Stimulated activated CD8-positive, alpha-beta memory T cell treated with anti-CD3 and anti-CD28 coated beads, Interleukin-4, amount 100 ng/mL, for 4 hours (primary cell): ENCODE measurements at places on chromosomes 5 and 9.

- DNase-seq = no peak
Observed at GRCh38 chr5:27748847-27749246, 710.5 kb upstream of the CDH9 start.

- DNase-seq = no peak
Observed at GRCh38 chr5:164052536-164053093, 547.2 kb downstream of the MAT2B start.

GRCh38 chr5:82656341-82656761 is 378.2 kb upstream of the RPS23 start:
- DNase-seq = no peak

- no peak for DNase-seq
Observed at GRCh38 chr9:96888591-96888990, 34.3 kb upstream of the ZNF782 start.

DNA sequence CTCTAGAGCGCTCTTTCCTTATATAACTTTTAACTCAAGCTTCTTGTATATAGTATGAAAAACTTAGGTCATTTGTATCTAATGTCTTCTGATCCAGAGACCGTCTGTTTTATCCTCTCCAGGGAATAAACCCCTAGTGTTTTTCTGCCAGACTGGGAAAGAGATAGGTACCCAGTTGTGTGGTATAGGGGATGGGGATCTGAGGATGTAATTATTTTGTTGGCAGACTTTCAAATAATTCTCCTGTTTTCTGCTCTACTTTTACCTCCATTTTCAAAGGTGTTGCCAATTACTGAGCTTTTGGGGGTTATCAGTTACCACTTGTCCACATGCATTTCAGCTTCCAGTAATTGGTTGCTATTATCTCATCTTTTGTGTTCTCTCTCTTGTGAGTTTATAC is 17.9 kb downstream of the CCDC171 start:
- no peak for DNase-seq

- DNase-seq = no peak
Observed at GRCh38 chr9:86324901-86325300, 29.3 kb downstream of the TUT7 start.

DNA sequence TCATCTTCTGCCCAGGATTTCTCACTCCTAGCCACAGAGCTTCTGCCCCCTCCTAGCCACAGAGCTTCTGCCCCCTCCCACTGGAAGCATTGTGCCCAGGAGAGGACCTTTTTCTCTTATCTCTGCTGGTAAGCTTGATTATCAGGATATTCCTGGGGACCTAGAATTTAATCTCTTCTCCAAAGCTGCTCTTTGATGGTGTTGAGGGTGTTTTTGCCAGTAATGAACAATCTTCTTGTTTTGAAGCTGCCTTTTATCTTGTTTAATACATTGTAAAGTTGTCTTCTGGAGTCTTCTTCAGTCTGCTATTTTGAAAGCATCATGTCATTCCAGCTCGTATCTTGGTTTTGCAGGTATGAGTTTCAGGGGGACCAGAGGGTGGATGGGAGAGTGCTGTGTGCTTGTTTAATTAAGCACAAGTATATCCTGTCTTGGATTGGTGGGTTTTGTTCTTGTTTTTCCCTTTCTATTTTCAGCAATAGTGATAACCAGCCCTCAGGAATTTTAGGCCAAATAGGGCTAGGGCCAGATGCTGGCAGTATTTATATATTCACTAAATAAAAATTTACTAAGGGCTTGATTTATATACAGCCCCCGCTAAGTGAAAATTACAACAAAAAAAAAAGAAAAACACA is 214.0 kb upstream of the DMRT1 start:
- no peak for DNase-seq

DNA sequence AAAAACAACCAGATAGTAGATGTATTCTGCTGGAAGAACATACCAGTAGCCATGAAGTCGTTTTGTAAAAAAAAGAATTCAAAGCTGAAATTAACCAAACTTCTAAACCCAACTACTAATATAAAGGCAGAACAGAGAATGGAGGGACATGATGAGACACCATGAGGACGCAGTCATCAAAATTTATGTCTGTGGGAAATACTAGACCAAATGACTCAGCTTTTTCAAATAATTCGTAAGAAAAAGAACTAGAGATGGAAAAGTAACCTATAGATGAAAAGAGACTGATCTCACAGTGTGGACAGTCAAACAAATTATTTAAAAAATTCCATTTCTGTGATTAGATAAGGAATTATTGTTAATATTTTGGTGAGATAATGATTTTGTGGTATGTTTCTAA is 10.3 kb downstream of the TTC23L start:
- DNase-seq = no peak

- DNase-seq = no peak
Observed at GRCh38 chr5:96374653-96375052, 58.4 kb downstream of the PCSK1 start.

- no peak for DNase-seq
Observed at GRCh38 chr9:132647806-132648205, 22.0 kb downstream of the DDX31 start.

GRCh38 chr5:3262451-3262850 is 333.2 kb upstream of the IRX1 start:
- DNase-seq = no peak

DNA sequence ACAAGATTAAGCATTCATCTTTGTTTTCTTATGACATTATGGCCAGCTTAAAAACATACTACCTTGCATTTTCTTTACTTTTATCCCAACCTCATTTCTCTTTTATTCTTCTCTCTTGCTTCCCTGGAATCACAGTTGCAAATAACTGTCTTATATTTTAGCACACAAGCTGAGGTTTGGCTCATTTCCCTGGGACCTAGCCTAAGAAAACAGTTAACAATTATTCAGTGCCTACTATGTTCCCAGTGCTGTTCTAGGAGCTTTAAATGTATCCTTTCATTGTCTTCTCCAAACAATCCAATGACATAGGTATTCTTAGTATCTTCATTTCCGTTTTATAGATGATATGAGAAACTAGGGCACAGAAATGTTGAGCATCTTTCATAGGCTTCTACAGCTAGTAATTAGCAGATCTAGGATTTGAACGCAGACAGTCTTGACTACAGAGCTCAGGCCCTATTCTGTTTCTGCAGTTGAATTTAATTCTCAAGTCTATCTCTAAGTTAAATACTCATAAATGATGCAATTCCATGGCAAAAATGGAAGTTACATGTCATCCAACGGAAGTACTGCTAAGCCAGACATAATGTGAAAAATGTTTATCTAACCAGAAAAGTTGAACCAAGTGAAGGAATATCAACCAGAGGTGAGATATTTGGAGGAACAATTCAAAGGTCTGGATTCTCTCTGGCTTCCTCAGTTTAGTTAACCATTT is 52.3 kb upstream of the MTAP start:
- DNase-seq = no peak

DNA sequence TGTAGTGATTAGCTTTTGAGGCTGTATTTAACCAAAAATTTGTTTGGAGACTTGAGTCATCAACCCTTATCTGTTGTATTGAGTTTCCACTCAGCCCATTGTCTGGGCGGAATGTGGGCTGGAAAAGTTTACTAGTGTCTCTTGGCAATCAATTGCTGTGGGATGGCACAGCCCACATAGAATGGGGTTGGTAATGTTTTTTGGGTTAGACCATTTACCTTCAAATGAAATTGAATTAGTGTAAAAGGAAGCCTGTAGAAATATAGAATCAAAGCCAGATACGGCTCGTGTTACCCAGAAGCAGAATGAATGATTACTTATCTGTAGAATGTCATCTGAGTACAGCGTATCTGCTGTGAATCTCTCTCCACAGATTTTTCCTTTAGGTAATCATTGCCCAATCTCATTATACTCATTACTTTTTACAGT is 142.9 kb downstream of the AOPEP start:
- no peak for DNase-seq

GRCh38 chr5:157541447-157542118 is 34.0 kb downstream of the ADAM19 start:
- no peak for DNase-seq

GRCh38 chr5:38997591-38997990 is 76.6 kb downstream of the RICTOR start:
- DNase-seq = no peak

DNA sequence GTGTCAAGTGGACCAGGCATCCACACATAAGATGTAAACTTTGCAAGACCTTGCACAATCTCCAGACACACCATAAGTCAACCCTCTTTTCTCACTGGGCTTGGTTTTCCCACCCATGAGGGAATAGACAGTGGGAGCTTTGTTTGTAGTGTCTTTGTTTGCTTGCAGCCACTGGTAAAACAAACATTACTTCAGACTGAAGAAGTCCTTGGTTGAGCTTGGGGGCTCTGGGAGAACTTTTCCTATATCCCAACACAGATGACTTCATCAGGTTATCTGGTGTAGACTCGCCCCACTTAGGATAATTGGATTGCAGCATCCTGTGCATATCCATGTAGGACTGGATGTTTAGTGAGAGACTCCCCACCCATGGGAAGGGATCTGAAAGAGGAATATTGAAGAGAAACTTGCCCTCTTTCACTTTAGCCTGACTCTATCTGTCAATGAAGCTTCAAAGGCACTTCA is 11.5 kb upstream of the ADGRV1 start:
- DNase-seq = no peak

GRCh38 chr5:42228279-42228678 is 195.0 kb upstream of the GHR start:
- DNase-seq = no peak

DNA sequence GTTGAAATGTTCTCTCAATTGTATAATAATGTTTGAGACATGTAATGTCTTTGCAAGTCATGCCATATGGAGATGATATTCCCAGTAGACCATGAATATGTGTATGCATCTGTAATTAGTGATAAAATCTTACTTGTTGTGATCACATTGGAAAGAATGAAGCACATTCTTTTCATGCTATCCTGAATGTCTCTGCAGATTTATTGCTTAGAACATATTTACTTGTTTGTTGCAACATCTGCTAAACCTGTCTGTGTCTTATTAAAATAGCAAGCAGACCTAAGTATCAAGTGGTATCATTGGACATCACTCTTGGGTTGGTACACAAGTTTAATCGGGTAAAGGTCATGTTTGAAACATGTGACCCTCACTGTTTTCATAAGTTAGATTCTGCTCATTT is 265.5 kb upstream of the CD180 start:
- DNase-seq = no peak

- DNase-seq = no peak
Observed at GRCh38 chr9:130290291-130291181, 25.0 kb downstream of the HMCN2 start.

DNA sequence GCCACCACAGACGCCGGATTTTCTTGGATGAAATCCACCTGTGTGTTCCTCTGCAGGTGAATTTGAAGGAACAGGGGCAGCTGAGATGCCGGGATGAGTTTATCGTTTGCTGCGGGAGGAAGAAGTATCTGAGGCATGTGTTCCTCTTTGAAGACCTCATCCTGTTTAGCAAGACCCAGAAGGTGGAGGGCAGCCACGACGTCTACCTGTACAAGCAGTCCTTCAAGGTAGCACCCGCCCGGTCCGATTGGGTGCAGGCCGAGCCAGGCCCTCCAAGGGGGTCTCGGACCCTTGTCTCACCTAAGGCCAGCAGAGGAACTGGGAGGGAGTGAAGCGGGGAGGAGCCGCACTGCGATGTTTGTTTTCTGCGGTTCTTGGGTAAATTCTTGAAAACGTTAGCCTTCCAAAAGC is 18.4 kb upstream of the LRRC14B start:
- no peak for DNase-seq

DNA sequence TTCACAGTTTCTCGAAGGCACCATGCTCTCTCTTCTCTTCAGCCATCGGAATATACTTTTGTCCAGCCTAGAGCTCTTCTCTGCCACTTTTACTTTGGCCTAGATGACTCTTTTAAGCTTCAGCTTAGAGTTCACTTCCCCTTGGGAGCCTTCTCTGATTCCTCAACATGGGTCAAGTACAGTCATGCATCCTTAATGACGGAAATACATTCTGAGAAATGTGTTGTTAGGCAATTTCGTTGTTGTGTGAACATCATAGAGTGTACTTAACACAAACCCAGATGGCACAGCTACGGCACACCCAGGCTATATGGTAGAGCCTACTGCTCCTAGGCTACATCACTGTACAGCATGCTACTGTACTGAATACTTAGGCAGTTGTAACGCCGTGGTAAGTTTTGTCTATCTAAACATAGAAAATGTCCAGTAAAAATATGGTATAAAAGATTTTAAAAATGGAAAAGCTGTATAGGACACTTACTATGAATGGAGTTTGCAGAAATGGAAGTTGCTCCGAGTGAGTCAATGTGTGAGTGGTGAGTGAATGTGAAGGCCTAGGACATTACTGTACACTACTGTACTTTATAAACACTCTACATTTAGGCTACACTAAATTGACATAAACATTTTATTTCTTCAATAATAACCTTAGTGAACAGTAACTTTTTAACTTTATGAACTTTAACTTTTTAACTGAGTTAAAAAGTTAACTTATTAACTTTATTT is 15.1 kb upstream of the TNFSF15 start:
- no peak for DNase-seq

GRCh38 chr9:81844131-81844567 is 84.1 kb upstream of the SPATA31D4 start:
- no peak for DNase-seq

DNA sequence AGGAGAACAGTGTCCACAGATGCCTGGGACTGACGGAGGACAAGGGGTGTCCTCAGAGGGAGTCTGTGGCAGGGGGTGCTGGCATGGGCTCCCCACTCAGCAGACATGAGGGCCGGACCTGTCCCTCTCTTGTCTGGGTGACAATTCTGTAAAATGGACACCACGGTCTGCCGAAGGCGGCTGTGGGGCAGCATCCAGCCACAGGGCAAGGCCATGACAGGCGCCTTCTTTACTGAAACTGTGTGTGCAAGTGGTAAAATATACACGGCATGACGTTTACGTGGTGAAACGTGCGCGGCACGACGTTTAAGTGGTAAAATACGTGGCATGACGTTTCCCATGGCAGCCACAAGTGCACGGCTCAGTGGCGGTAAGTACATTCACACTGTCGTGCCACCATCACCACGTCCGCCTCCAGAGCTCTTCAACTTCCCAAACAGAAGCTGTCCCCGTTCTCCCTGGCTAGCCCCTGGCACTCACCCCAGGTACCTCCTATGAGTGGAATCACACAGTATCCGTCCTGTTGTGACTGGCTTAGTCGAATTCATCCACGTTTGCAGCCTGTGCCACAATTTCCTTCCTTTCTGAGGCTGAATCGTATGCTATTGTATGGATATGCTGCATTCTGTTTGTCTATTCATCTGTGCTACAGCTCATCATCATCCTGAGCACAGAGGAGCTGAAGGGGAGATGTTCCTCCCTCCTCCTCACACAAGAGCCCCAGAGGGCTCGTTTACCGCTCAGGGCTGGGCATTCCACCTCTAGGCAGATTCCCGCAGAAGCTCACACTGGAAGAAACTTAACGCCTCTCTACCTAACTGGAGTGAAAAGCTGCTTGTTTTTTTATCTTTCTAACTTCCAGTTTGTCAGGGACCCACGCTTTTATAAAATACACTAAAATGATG is 52.5 kb downstream of the COL23A1 start:
- DNase-seq = no peak

- DNase-seq = no peak
Observed at GRCh38 chr5:54793468-54794134, 191.8 kb downstream of the ESM1 start.
